NCI-H2081 (cell line): ENCODE measurements at places on chromosomes 5 and 9.

- DNase-seq = no peak
Measured at GRCh38 chr5:56757077-56757476, 58.3 kb upstream of the MAP3K1 start.

DNA sequence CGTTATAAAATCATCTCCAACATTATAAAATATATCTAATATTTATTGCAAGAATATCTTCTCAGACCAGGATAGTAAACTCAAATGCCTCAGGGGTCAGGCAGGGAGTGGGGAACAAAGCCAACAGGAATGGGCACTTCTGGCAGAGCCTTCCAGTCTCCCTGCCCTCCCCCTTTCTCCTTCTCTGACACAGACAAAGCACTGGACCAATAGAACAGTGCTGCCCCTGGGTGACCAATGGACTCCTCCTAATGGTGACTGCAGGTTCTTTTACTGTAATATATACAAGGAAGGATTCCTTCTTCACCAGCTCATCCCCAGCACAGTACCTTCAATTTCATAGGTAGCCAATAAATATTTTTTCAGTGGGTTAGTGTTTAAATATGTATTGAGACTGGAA is 31.1 kb upstream of the MAMDC2 start:
- no peak for DNase-seq

DNA sequence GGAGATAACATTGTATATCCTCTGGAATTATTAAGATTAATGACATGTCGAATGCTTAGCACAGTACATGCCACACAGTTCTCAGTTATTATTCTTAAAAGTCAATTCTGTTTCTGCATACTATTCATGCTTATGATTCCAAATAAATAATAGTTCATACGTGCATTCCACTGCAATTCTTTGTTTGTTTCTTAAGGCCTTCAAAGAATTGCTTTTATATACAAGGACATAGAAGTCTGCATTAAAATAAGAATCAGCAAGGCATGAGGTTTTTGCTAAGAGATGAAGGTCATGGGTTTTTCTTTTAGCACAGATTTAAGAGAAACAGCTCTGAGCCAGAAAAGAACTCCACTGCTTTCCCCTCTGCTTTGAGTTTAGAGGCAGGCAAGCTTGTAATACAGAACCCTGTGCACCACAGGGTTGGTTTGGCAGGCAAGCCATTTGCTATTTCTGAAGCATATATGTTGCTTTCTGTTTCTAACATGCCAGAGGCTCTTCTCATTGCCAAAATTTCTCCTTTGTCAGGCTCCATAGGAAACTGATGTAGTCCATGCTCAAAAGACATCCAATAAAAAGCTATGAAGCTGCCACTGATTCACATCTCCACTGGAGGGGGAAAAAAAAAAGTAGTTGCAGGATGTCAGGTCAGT is 420.6 kb upstream of the TYRP1 start:
- DNase-seq = no peak

GRCh38 chr9:84939774-84940173 is 270.2 kb downstream of the NTRK2 start:
- DNase-seq = no peak

DNA sequence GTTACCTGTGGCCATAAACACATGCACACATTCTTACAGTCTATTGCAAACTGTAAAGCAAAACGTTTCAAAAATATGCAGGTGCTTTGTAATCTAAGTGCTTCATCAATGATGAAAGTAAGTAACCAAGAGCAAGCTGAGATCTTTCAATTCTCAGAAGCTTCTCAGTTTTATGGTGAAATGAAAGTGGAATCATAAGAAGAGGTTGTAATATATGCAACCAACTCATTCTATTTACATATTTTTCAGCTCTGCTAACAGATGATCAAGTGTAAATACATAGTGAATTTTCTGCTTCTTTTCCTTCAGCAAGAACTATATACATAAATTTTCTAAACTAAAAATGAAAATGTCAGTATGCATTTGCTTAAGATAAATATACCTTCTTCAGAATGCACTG is 33.1 kb upstream of the PRDM9 start:
- DNase-seq = no peak

DNA sequence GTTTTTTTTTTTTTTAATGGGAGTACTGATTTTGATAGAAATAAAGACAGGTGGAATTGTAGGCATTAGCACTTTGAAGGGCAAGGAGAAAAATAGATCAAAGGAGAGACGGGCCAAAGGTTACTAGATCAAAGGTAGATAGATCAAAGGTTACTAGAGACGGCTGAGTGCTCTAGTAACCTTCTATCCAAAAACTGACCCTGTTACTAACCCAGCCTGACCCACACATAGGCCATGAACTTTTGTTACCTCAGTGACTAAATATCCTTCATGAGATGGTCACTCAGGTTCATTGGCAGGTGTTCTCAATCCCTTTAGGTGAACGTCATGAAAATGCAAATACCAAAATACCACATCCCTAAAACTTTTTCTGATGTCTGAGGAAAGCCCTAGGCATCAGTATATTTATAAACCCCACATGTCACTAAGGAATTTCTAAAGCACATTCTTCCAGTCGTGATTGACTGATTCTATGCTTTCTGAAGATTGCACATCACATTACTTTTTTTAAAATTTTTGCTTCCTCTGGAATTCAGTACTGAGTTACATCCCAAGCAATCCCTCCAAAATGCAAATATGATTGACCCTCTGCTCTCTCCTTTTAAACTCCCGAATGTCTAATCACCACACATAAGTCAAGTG is 772.7 kb downstream of the BRINP1 start:
- no peak for DNase-seq

GRCh38 chr5:143302341-143303045 is 101.0 kb downstream of the NR3C1 start:
- no peak for DNase-seq

GRCh38 chr5:177312649-177313181 is 1.0 kb upstream of the MXD3 start:
- peak; percentile 54 for DNase-seq

DNA sequence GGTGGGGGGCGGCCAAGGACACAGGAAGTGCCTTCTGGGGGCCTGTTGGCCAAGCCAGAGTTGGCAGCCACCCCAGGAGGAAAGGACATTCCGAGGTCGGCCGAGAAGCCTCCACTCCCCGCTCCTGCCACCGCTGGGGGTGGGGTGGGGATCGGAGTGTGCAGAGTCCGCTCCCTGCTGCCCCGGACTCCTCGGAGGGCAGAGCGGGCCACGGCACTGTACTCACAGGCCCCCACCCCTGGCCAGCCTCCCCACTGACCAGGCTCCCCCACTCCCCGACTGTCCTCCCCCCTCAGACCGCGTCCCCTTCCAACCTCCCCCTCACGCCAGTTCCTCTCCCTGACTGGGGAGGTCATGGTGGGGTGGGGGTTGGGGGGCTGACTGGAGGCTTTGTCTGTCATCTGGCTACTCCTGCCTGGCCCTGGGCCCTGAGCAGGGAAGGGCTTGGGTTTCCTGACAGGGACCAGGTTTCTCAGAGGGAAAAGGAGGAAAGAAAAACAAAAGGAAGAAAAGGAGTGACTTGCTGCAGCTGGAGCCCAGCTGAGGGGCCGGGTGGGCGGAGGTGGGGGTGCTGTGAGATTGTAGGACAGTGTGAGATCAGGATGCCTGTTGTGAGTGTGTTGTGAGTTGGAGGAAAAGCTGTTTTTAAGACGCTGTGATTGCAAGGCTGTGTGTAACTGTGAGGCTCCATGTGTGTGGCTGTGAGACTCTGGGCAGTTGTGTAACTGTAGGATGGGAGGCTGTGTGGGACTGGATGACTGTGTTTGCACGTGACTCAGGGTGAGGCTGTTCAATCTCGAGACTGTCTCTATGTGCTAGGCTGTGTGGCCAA is 29.7 kb downstream of the CNTFR start:
- DNase-seq = no peak

DNA sequence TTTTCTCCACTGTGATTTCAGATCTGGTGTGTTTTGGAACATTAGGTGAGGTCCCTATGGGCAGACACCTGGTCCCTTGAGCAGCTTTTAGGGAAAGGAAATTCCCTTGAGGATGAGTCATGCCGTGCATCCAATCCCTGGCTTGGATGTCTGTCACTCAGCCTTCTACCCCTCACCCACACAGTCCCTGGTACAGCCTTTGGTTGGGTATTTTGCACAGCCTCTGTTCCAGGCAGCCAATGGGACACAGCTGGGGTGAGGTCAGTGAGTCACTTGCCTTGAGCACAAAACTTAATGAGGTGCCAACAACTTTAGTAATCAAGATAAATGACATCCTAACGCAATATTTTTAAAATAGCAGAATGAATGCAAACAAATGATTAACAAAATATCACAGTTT is 22.7 kb upstream of the SVEP1 start:
- DNase-seq = no peak

GRCh38 chr5:162240734-162241133 is 173.2 kb downstream of the GABRG2 start:
- no peak for DNase-seq

GRCh38 chr5:119341452-119342349 is 14.1 kb upstream of the TNFAIP8 start:
- no peak for DNase-seq

GRCh38 chr9:127723444-127723843 is 7.6 kb downstream of the TTC16 start:
- DNase-seq = peak; percentile 79

GRCh38 chr9:86782831-86783230 is 164.5 kb downstream of the GAS1 start:
- no peak for DNase-seq

GRCh38 chr9:7246917-7247522 is 489.2 kb downstream of the KDM4C start:
- DNase-seq = no peak

DNA sequence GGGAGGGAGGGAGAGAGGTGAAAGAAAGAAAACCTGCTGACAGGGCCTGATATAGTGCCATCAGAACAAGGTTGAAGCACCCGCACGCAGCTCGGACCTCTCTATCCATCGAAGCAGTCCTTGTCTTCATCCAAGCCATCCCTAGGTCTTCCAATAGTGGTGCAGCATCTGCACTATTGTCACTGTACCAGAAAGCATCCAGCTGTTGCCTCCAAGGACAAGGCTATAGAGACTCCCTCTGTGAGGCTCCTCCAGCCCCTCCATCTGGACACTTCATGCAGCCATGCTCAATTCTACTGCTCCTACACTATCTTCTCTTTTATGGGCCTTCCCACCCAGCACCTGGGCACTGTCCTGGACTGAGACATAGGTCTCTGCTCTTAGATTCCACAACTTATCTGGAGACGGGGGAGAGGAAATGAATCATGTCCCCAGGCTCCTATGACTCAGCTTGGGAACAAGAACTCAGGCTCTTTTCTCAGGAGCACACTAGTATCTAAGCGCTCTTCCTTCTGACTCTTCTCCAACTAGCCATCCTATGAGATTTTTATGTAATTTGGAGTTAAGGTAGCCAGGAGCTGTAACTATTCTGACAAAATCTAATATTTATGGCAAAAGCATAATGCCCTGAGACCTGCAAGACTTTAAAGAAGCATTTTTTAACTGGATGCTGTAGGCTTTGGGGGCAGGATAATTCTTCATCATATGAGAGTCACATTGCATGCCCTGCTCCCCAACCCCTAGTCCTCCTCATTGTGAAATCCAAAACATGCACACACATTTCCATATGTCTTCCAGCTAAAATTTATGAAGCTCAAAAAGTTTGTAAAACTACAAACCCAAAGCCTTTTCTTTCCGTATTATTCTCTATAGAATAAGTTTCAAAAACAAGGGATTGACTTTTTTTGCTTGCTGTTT is 446.8 kb downstream of the CCDC171 start:
- no peak for DNase-seq

DNA sequence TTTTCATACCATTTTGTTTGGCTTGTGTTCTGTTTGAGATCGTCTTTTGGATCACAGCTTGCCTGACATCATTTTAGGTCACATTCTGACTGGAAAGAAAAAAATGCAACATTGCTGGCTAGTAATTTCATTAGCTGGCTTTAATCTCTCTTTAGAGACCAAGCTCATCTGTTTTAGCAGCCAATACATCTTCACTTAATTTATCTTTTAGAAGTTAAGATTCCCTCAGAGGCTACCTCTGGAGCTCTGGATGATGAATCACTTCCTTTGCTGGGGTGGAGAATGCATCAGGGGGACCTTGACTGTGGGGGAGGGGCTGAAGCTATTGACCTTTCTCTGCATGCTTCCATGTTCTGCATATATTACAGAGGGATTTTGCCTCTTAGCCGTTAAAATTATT is 181.5 kb upstream of the OTULINL start:
- DNase-seq = no peak

DNA sequence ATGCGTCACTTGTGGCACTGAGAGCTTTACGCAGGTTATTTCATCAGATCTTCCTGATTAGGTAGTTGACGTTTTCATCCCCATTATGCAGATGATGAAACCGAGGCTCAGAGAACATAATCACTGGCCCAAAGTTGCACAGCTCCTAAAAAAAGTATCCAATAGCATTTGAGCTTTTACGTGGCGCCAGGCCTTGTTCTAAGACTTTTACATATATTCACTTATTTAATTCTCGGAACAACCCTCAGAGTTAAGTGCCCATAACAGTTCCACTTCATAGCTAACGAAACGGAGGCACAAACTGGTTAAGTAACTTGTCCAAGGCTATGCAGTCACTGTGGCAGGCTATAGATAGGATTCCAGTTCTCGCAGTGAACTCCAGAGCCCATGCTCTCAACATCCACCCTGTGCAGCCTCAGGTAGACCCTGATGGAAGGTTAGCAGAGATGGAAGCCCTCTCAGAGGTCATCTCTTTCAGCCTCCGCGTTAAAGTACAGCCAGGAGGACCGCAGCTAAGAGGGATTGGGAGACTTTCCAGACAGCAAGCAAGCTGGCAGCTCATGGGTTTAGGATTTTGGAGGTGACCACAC is 39.3 kb downstream of the AMBP start:
- DNase-seq = no peak

- peak; percentile 9 for DNase-seq
Measured at GRCh38 chr9:77291714-77292113, 114.4 kb downstream of the VPS13A start.

- no peak for DNase-seq
Measured at GRCh38 chr5:168801567-168801966, 222.4 kb upstream of the PANK3 start.

GRCh38 chr5:130321931-130322330 is 417.7 kb downstream of the CHSY3 start:
- no peak for DNase-seq

DNA sequence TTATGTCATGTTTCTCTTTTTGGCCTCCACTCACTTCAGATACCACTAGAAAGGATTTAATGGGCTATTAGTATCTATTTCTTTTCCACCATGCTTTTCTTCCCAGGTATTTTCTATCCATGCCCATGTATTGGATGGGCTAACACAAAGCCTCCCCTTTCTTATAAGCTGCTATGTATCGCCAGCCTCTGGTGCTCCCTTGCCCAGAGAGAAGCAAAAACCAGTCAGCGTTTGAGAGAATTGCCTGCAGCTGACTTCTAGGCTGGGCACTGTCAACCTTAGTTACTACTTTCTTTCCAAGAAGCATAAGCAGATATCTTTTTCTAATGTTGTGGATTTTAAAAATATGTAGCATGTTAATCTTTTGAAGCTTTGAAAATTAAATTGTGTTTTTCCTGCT is 30.2 kb upstream of the HSPB3 start:
- no peak for DNase-seq

DNA sequence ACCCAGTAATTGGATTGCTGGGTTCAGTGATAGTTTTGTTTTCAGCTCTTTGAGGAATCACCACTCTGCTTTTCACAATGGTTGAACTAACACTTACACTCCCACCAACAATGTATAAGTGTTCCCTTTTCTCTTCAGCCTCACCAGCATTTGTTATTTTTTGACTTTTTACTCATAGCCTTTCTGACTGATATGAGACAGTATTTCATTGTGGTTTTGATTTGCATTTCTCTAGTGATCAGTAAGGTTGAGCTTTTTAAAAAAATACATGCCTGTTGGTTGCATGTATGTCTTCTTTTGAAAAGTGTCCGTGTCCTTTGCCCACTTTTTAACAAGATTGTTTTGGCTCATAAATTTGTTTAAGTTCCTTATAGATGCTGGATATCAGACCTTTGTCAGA is 185.7 kb upstream of the CCNH start:
- no peak for DNase-seq
